ENCODE measurements at places on chromosomes 6 and 20. TPM values are rescaled to one million over a fixed set of nuclear protein-coding genes. Genes with fewer than 3 reads are reported as not detected.
A peak's percentile ranks its signal among the peaks of the same experiment; 100 is the strongest.

- peak overlapping the region; percentile 97 for H3K4me3 ChIP-seq
- H3K27ac ChIP-seq = peak overlapping the region; percentile 89
- peaks cover 10% of the 10 kb centered on the region for H3K36me3 ChIP-seq
- H3K4me1 ChIP-seq = peaks cover 47% of the 10 kb centered on the region
- DNase-seq = peak; percentile 60
- peaks cover 18% of the 10 kb centered on the region for H3K27me3 ChIP-seq
Measured at GRCh38 chr6:10555625-10556309, 34.6 kb downstream of the GCNT2 start.

DNA sequence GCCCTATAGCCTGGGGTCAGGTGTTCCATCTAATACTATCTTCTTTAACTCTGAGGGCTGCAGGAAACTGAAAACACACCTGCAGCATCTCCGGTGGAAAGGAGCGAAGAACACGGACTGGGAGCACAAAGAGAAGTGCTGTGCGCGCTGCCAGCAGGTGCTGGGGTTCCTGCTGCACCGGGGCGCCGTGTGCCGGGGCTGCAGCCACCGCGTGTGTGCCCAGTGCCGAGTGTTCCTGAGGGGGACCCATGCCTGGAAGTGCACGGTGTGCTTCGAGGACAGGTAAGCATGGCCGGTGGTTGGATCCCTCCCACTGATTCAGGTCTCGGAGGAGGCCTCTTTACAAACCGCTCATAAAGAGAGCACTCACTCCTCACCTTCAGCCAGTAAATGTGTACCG is 15.5 kb downstream of the SYTL3 start:
- H3K4me1 ChIP-seq = no peaks in the 10 kb centered on the region
- DNase-seq = no peak
- no peaks in the 10 kb centered on the region for H3K36me3 ChIP-seq
- H3K27ac ChIP-seq = no peak overlapping the region
- H3K27me3 ChIP-seq = no peaks in the 10 kb centered on the region

The C6orf15 gene
- not detected for total RNA-seq

GRCh38 chr6:87220997-87221396 is 65.6 kb downstream of the ZNF292 start:
- H3K36me3 ChIP-seq = peaks cover 18% of the 10 kb centered on the region
- no peak overlapping the region for H3K27ac ChIP-seq
- H3K4me3 ChIP-seq = no peak overlapping the region
- H3K27me3 ChIP-seq = no peaks in the 10 kb centered on the region

- DNase-seq = peak; percentile 48
- H3K27me3 ChIP-seq = no peaks in the 10 kb centered on the region
- no peak overlapping the region for H3K4me3 ChIP-seq
- no peaks in the 10 kb centered on the region for H3K36me3 ChIP-seq
Measured at GRCh38 chr6:75230484-75231325, 12.9 kb downstream of the COX7A2 start.

The KCNB1 gene
- total RNA-seq = 0.36 TPM

The GHRH gene
- total RNA-seq = not detected

DNA sequence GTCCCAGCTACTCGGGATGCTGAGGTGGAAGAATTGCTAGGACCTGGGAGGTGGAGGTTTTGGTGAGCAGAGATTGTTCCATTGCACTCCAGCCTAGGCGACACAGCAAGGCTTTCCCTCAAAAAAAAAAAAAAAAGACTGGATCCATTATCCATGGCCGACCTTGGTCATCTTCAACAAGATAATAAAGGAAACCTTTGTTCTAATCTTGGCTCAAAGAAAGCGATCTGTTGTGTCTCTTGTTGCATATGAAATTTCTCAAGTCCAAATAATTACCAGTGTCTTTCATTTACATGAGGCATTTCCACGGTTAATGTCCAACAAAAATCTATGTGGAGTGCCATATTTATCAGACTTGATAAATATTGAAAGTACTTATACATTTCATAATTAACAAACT is 23.7 kb upstream of the KIF16B start:
- no peaks in the 10 kb centered on the region for H3K36me3 ChIP-seq
- no peaks in the 10 kb centered on the region for H3K4me1 ChIP-seq
- H3K27ac ChIP-seq = no peak overlapping the region
- H3K4me3 ChIP-seq = no peak overlapping the region
- H3K27me3 ChIP-seq = peaks cover 2% of the 10 kb centered on the region

GRCh38 chr6:109507490-109508072 is 24.6 kb upstream of the ZBTB24 start:
- DNase-seq = no peak
- H3K36me3 ChIP-seq = peaks cover 3% of the 10 kb centered on the region
- H3K27me3 ChIP-seq = peaks cover 2% of the 10 kb centered on the region
- no peaks in the 10 kb centered on the region for H3K4me1 ChIP-seq
- no peak overlapping the region for H3K27ac ChIP-seq
- no peak overlapping the region for H3K4me3 ChIP-seq

DNA sequence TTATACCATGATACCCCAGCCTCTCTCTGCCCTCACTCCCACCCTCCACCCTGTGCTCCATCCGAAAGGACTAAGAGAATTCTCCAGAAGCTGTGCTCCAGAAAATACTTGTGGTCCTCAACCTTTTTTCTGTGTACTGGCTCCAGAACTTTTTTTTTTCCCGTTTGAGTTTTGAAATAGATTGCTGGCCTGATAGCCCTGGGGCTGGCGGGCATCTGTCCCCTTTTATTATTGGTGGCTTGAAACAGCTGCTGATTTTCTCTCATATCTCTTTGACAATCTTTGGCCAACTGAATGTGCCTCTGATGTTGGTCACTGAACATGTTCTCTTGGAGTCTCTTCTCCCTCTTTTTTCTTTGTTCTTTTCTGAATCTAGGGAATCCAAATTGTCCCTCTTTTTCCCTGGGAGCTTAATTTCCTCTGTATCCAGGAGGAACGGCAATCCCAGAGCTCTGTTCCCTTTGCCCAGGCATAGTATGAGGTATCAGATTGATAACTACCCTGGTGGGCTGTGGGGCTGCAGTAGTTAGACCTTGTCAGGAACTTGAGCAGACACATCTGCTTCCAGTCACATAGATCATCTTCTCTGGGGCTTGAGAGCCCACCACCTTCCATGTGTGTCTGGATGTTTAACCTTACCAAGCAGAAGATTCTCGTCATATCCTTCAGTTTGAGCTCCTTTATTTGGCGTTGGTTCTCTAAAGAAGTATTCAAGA is 1.6 kb downstream of the PPARD start:
- H3K4me3 ChIP-seq = peak overlapping the region; percentile 97
- H3K27me3 ChIP-seq = peaks cover 6% of the 10 kb centered on the region
- peak overlapping the region; percentile 86 for H3K27ac ChIP-seq

GRCh38 chr6:39698789-39699188 is 26.4 kb downstream of the KIF6 start:
- no peaks in the 10 kb centered on the region for H3K27me3 ChIP-seq
- no peaks in the 10 kb centered on the region for H3K4me1 ChIP-seq
- no peak for DNase-seq
- no peak overlapping the region for H3K27ac ChIP-seq
- H3K4me3 ChIP-seq = no peak overlapping the region
- no peaks in the 10 kb centered on the region for H3K36me3 ChIP-seq

GRCh38 chr6:137165375-137166246 is 7.8 kb downstream of the IL22RA2 start:
- peaks cover 23% of the 10 kb centered on the region for H3K36me3 ChIP-seq
- H3K27me3 ChIP-seq = peaks cover 4% of the 10 kb centered on the region
- no peak for DNase-seq
- peaks cover 4% of the 10 kb centered on the region for H3K4me1 ChIP-seq
- H3K27ac ChIP-seq = no peak overlapping the region

GRCh38 chr20:45796337-45797065 is 4.7 kb downstream of the DNTTIP1 start:
- H3K4me1 ChIP-seq = peaks cover 10% of the 10 kb centered on the region
- no peak for DNase-seq
- H3K4me3 ChIP-seq = peak overlapping the region; percentile 8
- peaks cover 7% of the 10 kb centered on the region for H3K27me3 ChIP-seq

GRCh38 chr6:149235130-149235561 is 82.4 kb upstream of the TAB2 start:
- no peaks in the 10 kb centered on the region for H3K36me3 ChIP-seq
- peaks cover 28% of the 10 kb centered on the region for H3K4me1 ChIP-seq
- no peak overlapping the region for H3K4me3 ChIP-seq

The DLK2 gene
- total RNA-seq = 0.18 TPM

- no peak for DNase-seq
- H3K4me3 ChIP-seq = peak overlapping the region; percentile 100
- peak overlapping the region; percentile 91 for H3K27ac ChIP-seq
- H3K4me1 ChIP-seq = peaks cover 41% of the 10 kb centered on the region
Measured at GRCh38 chr6:133953634-133954415, 801 bp downstream of the TBPL1 start.

- no peak for DNase-seq
- H3K4me1 ChIP-seq = peaks cover 3% of the 10 kb centered on the region
- H3K27me3 ChIP-seq = peaks cover 25% of the 10 kb centered on the region
- H3K27ac ChIP-seq = no peak overlapping the region
- peaks cover 5% of the 10 kb centered on the region for H3K36me3 ChIP-seq
Measured at GRCh38 chr20:62479156-62479555, 3.4 kb upstream of the GATA5 start.

The SDHAF4 gene
- 10.5 TPM for total RNA-seq

DNA sequence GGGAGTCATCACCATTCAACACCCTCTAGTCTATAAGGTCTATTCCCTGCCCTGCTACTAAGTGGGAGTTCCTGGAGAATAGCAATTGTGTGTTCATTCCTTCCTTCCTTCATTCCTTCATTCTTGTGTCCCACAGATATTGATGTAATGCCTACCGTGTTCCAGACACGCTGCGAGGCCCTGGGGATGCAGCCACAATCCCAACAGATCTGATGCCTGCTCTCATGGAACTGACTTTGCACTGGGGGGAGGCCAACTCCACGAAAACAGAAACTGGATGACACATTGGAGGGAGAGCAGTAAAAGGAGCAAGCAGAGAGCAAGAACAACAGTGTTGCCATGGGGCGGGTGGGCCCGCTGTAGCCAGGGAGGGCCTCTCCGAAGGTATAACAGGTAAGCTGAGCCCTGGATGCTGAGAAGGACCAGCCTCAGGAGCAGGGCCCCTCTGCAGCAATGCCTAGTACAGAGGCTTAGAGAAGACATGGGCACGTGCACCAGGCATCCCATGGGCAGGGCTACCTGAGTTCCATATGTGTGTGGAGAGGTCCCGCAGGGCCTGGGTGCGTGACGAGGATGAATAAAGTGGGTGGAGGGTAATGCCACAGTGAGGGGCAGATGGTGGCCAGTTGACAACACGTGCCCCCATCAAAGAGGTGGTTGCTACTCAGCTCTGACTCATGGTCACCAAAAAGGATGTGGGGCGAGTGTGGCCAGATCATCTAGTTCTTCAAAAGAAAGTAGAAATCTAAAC is 173.9 kb downstream of the NFATC2 start:
- H3K27ac ChIP-seq = no peak overlapping the region
- H3K36me3 ChIP-seq = no peaks in the 10 kb centered on the region
- no peak overlapping the region for H3K4me3 ChIP-seq

The GABRR2 gene
- 0.36 TPM for total RNA-seq

DNA sequence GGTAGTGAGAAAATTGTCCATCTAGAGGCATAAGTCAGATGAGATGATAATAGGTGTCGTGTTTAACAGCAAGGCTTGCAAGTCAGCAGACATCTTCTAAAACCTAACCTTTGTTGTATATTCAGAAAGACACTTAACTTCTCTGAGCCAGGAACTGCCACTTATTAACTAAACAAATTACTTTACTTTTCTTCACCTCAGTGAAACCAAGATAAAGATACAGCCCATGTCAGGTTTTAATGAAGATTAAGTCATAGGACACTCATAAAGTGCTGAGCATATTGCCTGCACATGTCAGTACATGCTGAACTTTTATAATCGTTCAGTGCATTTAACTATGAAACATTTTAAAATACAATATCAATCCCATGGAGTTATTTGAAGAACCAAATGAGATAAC is 286.8 kb downstream of the NKAIN2 start:
- H3K4me3 ChIP-seq = no peak overlapping the region
- H3K4me1 ChIP-seq = no peaks in the 10 kb centered on the region
- no peaks in the 10 kb centered on the region for H3K36me3 ChIP-seq
- no peaks in the 10 kb centered on the region for H3K27me3 ChIP-seq
- DNase-seq = no peak
- no peak overlapping the region for H3K27ac ChIP-seq

The B4GALT5 gene
- total RNA-seq = 115 TPM

- peaks cover 2% of the 10 kb centered on the region for H3K27me3 ChIP-seq
- no peak for DNase-seq
- H3K4me3 ChIP-seq = no peak overlapping the region
- H3K4me1 ChIP-seq = peaks cover 6% of the 10 kb centered on the region
- no peak overlapping the region for H3K27ac ChIP-seq
Measured at GRCh38 chr6:87936065-87936464, 111.6 kb upstream of the SPACA1 start.

The SUPT3H gene
- 28.5 TPM for total RNA-seq

DNA sequence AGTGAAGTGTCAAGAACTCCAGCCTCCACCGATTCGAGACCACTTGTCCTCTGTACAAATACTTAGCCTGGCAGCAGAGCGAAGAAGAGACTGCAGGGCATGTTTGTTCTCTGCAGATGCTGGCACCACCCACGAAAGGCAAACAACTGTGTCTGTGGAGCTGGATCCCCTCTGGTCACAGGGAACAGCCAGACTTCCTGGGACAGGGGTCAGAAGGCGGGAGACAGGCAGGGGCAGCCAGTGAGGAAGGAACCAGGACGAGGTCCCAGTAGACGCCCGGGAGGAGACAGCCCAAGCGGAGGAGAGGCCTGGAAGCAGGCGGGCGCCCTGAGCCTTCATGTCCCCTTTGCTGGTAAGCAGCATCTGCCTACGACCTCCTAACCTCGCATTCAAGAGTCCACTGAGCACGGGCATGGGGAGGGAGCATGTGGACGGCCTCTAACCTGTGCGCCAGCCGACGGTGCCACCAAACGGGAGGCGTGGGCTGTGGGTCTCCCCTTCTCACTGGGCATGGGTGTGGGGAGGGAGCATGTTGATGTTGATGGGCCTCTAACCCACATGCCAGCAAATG is 265.5 kb downstream of the DLL1 start:
- peaks cover 9% of the 10 kb centered on the region for H3K27me3 ChIP-seq
- peaks cover 7% of the 10 kb centered on the region for H3K36me3 ChIP-seq
- H3K4me1 ChIP-seq = peaks cover 2% of the 10 kb centered on the region
- DNase-seq = no peak

The ADGB gene
- not detected for total RNA-seq

DNA sequence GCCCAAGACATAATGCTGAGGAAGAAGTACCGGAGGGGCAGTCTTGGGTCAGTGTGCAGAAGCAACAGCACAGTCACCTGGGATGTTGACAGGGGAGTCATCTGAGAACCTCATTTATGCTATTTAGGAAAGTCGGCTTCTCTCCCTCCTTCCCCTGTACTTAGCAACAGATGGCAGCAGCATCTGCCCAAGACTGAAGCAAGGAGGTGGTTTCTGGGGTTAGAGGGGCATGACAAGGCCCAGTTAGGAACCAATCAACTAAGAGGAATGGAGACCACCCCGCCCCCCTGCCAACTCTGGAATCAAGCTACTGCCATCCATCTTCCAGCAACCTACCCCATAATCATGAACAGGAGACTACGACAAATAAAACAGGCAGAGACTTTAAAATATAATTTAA is 21.7 kb downstream of the RIPK1 start:
- peak overlapping the region; percentile 95 for H3K4me3 ChIP-seq
- peaks cover 5% of the 10 kb centered on the region for H3K4me1 ChIP-seq
- H3K27ac ChIP-seq = no peak overlapping the region
- peaks cover 68% of the 10 kb centered on the region for H3K36me3 ChIP-seq

Data from endothelial cell (in vitro differentiated cells).